ENCODE measurements at places on chromosomes 13 and 19.

GRCh38 chr19:39303373-39304184, 7.4 kb downstream of the IFNL1 start:
- no peak for DNase-seq

DNA sequence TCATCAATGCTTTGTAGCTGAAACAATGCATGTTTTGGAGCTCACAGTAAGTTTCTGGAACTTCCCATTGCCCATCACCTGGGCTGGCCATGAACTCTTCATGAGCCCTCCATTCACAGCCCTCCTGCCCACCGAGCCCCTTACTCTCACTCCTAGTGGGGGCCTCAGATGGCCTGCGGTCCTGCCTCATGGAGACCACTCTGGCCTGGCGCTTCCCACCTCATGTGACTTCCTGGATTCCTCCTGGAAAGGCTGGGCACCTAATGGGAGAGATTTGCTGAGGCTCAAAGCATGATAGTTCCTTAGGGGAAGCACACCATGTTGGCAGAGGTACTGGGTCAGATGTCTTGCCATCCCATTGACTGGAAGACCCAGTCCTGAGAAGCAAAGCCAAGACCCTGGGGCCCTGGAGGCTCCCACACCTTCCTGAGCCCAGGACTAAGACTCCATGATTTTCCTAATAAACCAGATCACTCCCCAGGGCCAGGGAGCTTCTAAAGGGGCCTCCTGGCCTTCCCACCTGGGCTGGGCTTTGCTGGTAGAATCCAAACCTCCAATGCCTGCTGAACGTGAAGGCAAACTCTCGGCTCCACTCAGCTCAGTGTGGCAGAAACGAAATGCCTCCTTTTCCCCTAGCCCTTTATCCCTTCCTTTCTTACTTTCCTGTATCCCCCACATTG, 49.4 kb upstream of the ZNF536 start:
- no peak for DNase-seq

DNA sequence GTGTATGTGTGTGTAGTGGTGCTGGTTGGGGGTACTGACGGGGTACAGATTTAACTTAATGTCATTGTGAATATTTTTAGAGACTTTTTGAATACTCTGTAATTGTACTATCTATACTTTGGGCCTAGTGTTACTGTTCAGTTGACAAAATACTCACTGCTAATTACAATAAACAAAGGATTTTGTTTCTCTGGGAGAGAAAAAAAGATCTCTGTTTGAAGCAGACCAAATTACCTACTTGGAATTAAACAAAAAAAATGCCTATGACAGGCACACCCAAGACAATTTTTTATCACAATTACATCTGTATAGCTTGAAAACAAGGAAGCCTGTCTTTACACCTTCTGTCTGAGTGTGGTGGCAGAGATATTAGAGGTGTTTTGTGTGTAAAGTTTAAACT, 45.1 kb downstream of the OLFM4 start:
- no peak for DNase-seq

GRCh38 chr19:782185-782877, 14.9 kb upstream of the PTBP1 start:
- no peak for DNase-seq

DNA sequence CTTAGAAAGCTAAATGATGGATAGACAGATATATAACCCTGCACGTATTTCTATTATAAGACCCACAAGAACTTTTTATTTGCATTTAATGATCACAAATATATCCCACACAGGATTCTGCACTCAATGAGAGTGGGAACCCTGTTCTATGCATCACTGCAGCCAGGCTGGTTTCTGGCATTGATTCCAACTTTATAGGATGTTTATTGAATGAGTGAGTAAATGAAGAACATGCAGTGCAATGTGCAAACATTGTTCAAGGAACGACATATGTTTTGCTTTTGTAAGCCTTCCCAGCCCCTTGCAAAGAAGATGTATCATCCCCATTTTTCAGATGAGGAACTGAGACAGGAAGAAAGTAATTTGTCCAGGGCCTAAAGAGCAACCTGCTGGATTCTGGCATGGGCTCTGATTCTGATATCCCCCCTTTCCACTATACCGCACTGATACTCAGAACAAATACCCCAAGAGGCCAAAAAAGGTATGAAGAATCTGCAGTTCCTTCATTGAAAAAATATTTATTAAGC, 246.3 kb downstream of the LACC1 start:
- DNase-seq = no peak

DNA sequence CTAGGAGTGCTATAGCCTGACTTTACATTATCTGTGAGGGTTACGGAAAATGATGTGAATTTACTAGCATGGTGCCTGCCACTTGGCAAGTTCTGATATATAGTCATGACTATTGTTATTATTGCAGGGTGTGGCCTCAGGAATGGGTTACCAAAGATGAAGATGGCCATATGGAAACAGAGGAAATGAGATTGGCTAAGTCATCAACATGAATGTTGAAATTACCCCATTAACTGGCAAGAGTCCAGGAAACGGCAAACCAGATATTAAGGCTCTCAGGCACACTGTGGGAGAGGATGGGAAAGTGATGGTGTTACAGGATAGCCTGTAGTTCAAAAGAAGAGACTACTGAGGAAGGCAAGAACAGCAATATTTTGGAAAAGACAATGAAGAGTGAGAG, 183.3 kb downstream of the KCNRG start:
- DNase-seq = no peak

GRCh38 chr19:10193790-10194499, 808 bp downstream of the DNMT1 start:
- no peak for DNase-seq

DNA sequence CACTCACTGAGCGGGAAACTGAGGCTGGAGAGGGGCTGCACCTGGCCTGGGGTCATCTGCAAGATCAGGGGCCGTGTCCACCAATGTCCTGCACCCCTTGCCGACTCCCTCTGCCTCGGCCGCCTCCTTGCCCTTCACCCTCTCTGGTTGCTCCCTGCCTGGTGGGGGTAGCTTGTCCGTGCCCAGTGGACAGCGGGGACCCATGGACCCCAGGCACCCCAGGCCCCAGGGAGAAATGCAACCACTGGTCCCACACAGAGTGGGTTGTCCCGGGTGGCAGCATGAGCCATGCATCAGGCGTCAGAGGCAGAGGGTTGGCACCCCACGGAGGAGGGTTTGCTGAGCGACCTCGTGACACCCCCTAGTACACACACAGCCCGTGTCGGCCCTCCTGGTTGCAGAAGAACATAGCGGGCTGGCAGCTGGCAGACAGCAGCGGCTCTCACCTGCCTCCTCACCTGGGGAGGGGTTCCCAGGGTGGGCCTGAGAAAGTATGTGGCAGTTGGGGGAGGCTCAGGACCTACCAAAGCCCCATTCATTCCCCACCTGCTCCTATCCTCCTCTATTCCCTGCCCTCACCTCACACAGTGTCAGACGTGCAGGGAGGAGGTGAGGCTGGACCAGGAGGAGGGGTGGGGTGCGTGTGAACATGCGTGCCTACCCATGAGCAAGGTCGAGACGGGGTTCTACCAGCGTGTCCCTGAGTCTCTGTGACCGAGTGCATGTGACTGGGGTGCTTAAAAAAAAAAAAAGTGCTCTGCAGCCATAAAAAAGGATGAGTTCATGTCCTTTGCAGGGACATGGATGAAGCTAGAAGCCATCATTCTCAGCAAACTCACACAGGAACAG, 8.7 kb downstream of the ADAMTSL5 start:
- DNase-seq = no peak

GRCh38 chr13:28022848-28023518, 34.5 kb upstream of the URAD start:
- no peak for DNase-seq

- no peak for DNase-seq
These were observed 516.6 kb upstream of the NBEA start for GRCh38 chr13:34425327-34425949.

DNA sequence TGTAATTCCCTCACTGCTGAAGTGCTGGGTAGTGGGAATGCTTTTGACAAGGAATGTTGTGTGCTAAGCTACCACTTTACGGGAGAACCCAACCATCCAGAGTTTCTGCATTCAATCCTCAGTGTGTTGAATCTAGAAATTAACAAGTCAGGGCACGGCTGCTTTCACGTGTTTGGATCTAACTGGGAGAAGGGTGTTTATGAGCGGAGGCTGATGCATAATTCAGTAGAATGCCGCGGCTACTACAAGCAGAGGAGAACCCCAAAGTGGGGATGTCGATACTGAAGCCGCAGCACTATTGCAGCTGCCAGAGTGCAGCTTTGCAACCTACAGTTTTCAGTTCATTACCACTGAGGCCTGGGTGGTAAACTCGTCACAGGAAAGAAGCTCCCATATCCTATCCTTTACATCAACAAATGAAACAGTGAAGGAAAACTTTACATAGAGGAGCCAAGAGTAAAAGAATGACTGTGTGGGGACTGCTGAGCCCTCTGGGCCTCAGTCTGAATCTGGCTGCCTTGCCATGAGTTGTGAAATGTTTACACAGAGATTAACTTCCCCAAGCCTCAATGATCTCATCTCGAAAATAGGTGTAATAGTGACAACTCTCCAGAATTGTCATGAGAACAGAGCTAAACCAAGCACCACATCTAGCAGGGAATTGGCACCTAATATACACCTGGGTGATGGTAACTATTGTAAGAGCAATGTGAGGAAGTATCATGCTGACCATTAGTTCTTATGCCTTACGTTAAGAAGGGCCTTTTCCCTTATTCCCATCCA, 531.7 kb downstream of the MYO16 start:
- no peak for DNase-seq

DNA sequence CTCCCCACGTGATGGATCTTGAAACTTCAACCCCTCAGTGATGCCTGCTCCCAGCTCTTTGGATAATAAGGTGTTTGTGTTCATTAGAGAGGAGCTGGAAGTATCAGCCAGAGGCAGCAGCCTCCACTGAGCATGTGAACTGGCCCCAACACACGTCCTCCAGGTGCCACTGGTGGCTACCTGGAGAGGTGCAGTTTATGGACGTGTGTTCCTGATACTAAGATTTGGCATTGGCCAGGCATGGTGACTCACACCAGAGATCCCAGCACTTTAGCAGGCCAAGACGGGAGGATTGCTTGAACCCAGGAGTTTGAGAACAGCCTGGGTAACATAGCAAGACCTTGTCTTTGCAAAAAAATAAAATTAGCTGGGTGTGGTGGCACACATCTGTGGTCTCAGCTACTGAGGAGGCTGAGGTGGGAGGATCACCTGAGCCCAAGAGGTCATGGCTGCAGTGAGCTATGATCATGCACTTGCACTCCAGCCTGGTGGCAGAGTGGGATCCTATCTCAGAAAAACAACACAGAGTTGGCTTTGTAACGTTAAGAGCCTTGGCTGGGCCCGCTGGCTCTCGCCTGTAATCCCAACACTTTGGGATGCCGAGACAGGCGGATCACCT, 34.4 kb downstream of the SLC25A42 start:
- no peak for DNase-seq

DNA sequence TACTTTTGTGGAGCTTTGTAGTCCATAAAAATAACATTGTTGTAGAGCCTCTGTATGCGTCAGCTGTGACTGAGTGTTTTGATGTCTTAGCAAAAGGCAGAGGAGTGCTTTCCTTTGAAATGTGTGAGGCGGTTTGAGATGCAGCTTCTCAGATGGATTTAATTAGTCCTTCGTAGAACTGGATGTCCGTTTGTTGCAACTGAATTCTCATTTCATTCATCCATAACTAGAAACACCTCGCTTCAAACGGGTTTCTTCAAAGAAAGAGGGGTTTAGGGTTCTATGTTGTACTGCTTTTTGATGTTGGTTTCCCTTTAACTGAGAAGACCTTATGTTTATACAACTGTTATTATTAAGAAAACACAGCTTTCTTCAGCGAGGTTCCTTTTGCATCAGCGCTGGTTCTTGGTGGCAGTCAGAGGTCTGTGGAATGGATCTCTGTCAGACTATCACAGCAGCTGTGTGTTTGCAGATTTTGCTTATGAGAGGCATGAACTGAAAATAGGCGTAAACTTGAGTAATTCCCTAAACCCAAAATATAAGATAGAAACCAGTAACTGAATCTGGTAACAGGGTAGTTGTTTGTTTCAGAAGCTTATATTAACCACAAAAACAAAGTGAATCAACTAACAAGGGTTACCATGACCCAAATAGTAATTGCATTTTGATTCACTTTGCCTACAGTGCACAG, 194.4 kb downstream of the GGACT start:
- DNase-seq = no peak

- no peak for DNase-seq
These were observed 210.0 kb downstream of the IRS2 start for GRCh38 chr13:109576331-109576813.

DNA sequence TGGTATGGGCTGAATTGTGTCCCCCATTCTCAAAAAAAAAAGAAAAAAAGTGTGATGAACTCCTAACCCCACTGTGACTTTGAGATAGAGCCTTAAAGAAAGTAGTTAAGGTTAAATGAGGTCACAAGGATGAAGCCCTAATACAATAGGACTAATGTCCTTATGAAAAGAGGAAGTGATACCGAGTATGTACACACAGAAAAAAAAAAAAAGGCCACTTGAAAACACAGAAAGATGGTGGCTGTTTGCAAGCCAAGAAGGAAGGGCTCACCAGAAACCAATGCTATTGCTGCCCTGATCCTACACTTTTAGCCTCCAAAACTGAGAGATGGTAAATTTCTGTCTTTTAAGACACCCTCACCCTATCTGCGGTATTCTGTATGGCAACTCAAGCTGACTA, 955.6 kb downstream of the PCDH17 start:
- DNase-seq = no peak

DNA sequence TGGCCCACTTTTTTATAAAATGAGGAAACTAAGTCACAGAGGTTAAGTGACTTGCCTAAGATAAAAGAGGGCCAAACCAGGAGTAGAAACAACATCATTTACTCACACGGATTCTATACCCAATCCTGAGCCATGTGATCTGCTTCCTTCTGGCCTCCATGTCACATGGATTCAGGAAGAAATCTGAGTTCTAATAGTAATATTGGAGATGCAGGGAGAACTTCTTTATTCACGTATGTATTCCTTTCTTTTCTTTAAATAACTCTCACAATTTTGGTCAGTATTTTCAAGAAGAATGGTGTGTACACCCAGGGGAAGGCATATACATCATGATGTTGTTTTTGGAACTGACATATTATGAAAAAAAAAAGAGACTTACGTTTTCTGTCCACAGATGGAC, 1.8 kb downstream of the POSTN start:
- no peak for DNase-seq

DNA sequence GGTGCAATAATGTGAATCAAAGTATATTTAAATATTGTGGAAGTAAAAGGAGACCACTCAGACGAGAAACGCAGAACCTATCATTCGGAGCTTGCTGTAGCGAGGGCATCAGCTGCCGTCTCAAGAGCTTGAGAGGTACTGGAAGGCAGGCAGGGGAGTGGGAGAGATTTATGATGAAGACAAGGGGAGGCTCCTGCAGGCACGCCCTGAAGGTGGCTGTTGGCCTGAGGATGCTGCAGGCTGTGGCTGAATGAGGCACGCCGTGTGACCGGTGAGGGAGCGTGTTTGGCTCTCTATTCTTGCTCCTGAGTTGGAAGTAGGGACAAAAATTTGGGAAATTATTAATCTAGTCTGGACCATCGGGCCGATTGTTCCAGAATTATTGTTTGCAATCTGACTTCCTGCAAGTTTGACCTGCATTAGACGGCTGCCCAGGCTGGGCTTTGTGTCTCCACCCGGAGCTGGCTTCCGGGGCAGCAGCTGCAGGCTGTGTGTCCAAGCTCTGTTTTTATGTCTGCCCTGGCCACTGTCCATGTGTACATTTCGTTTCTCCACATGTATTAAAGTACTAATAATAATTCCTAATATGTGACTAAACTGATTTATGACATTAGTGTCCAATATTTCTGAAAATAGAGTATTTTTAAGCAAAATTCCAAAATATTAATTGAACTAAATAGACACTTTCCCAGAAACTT, 91.1 kb upstream of the ANKRD10 start:
- no peak for DNase-seq

- DNase-seq = no peak
These were observed 14.3 kb upstream of the MCF2L start for GRCh38 chr13:112954488-112955270.

All from stimulated activated CD8-positive, alpha-beta memory T cell treated with anti-CD3 and anti-CD28 coated beads, Interleukin-4, amount 100 ng/mL, for 1 hour (primary cell).